ENCODE measurements at places on chromosomes 2 and 18.

DNA sequence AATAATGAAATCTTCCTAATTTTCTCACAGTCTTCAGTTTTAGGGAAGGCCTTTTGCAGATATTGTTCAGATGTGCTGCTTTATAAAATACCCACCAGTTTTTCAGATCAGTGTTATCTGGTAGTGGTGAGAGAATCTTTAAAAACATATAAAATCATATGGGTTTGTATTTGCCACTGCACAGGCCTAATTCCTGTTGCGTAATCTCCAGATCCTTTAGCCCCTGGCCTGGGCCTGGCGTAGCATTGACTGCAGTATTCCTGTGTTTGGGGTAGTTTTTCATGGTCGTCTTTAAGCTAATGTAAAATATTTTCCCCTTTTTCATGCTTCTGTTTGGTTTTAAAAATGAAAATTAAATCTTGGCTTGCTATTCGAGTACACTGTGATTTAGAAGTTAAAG, 43.2 kb downstream of the TSHZ1 start:
- no peak for DNase-seq

- DNase-seq, result no peak
Observed at GRCh38 chr2:241048949-241049343, 50.5 kb downstream of the SNED1 start.

- no peak for DNase-seq
Observed at GRCh38 chr18:47932190-47932589, 1.7 kb upstream of the SMAD2 start.

DNA sequence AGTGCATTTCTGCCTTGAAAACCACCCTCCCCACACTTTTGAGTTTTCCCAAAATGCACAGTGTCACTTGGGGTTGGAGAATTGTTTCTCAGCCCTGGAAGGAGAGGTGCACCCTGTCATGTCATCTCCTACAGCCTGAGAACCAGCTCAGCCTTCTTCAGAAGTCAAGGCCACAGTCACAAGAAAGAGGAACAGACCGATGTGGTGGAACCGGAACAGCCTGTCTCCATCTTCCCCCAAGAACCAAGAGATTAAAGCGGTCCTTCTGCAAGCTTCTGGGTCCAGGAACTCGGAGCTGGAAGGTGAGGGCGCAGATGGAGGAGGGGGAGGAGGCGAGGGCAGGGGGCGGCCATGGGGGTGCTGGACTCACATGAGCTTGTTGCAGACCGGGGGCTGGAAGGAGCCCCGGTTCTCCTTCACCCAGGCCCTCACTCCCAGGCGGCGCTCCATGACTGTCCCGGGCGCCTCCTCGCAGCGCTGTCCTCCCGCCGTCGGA, 248 bp downstream of the HAAO start:
- DNase-seq, result no peak

DNA sequence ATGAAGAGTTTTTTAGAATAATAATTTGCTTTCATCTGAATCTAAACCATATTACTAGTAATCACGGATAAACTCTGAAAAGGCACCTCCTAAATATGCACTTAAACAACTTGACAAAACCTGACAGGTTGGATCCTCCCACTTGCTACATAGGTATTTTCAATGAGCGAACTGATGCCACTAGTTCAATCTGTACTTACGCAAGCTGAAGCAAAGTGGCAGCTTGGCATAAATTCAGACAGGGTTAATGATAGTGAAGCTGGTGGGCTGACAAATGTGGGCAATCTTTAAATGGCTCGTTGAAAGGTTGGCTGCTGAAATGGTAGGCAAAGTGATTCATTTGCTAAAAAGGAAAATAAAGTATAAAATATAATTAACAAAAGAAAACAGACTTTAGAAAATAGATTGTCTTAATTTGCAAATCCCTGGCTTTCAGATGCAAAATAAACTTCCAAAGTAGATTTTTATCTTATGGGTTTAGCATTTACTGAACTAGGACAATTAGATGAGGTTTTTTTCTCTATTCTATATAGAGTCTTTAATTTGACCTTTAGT, 1713.5 kb upstream of the SLC39A10 start:
- no peak for DNase-seq

DNA sequence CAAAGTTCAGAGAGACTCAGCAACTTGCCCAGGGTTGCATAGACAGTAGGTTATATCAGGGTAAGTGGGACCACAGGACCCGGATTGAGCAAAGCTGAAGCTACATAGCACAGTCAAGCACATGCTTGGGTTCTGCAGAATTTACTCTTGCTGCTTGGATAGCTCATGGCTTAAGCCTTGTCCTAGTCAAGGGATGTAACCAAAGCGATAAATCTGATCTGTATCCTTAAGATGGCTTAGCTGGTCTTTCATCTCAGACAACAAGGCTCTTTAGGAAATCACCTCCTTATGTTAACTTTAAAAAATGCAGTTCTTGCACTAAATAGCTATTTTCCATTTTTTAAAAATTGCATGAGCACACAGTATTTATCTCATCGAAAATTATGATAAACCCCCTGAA, 158.5 kb downstream of the LPIN1 start:
- DNase-seq, result no peak

DNA sequence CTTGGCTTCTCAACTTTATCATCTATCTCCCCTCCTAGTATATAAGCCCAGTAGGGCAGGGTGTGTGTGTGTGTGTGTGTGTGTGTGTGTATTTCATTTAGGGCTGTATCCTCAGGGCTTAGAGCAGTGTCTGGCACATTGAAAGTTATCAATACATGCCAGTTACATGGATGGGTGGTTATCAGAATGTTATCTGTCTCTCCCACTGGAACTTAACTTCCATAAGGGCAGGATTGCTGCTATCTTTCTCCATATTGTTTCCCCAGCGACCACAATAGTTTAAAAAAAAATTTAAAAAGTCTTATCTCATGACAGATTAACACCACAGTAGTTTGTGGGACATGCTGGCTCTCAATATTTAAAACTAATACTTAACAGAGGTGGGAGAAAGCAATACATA, 488.9 kb downstream of the PLCL1 start:
- DNase-seq, result no peak

DNA sequence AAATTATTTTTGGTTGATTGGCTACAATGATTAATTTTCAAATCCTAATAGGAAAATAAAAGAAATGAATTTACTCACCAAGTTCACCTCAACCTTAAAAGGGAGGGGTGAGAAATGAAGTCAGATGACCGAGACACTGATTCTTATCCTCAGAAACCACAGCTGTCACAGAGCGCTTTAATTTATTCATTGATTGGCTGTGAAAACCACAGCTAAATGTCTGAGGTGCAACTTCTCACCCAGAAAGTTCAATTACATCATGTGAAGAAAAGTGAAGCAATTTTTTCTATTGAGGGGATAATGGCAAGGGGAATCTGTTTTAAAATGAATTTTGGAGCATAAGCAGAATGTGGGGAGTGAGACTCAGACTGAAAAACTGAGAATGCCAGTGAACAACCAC, 128.4 kb downstream of the RNF152 start:
- DNase-seq, result peak; percentile 8

GRCh38 chr2:196413821-196414274, 225.7 kb upstream of the CCDC150 start:
- DNase-seq, result no peak

DNA sequence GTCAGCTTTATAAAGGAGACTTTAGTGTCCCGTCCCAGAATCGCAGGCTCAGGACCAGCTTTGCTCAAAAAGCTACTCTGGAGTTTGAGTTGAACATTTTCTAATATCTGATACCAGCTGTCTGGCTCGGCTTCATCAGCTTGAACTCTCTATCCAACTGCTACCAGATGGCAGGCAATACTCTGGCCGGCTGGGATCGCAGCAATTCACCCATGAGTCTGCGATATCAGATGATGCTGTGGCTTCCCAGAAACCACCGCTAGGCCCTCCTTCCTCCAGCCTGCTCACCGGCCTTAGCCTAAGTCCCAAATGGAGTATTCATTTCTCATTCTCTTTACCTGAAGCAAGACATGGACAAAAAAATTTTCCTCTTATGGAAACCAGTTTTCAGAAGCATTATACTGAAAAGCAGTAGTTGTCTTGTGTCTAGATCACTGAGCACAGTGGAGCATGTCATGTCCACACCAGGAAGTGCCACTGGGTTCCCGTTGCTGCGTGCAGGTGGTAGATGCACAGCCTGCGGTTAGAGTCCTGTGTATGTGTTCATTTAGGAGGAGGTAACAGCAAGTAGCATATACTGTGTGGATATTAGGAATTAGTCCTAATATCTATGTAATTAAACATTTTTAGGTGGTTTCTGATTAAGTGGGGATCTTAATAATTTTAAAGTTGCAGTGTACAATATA, 162.0 kb upstream of the SOX11 start:
- no peak for DNase-seq

GRCh38 chr2:190996338-190996946, 17.5 kb downstream of the STAT1 start:
- DNase-seq, result no peak

GRCh38 chr2:220736778-220737177, 835.3 kb downstream of the EPHA4 start:
- DNase-seq, result no peak

GRCh38 chr18:78793313-78794070, 186.1 kb upstream of the SALL3 start:
- no peak for DNase-seq

GRCh38 chr2:187915810-187916209, 361.6 kb upstream of the TFPI start:
- DNase-seq, result no peak

DNA sequence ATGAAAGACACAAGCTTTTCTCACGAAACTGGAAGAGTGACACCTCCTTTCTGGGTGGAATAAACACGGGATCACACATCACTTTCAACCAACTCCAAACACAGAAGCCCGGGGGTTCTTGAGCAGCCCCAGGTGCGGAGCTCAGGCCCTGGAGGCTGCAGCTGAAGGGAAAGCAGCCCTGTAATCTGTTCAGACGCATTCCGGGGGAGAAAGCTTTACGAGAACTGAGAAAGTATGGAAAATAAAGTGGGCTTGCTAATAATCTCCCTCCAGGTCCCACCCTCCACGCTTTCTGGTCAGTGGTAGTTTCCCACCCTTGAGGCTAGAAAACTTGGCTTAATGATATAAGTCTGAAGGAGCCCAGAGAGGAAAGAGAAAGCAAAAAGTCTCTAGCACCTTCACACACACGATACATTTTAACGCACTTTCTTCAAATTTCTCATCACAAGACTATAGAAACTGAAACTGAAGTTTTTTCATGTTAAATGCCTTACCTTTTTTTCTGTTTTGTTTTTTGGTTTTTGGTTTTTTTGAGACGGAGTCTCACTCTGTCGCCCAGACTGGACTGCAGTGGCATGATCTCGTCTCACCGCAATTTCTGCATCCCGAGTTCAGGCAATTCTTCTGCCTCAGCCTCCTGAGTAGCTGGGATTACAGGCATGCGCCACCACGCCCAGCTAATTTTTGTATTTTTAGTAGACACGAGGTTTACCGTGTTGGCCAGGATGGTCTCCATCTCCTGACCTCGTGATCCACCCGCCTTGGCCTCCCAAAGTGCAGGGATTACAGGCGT, 141.3 kb downstream of the AFF3 start:
- DNase-seq, result no peak

- DNase-seq, result no peak
Observed at GRCh38 chr2:103139628-103140268, 377.9 kb downstream of the TMEM182 start.

DNA sequence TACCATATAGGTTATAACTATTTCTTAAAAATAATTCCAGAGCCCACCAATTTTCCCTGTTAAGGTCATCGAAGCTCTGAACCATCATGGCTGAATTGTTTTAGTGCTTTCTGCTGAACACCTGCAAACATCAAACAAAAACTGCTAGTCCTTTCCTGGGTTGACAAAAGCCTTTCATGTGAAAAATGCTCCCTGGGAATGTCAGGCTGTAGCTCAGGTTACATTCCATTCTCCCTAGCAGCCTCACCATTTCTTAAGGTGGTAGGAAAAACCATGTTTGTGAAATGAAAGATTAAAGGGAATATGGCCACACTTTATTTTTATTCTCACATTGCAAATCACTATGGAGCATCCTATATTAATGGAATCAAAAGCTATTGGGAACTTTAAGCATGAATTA, 5.7 kb downstream of the TCF4 start:
- no peak for DNase-seq

GRCh38 chr18:72261590-72261989, 282.6 kb downstream of the CBLN2 start:
- no peak for DNase-seq

DNA sequence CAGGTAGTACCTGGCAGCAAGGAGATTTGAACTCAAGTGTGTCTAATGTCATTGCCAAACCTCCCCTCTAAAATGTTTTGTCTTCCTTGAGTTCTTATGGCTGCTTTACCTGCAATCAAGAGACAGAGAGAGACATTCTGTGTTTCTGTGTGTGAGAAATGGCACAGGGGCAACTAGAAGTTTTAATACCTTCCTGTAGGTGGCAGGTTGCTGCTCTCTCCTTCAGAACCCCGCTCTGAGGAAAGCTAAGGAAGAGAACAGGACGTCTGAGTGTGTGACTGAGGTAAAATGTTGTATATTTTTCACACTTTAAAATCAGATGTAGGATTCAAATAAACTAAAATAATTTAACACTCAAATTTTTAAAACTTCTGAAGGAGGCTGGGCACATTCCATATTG, 19.2 kb downstream of the DTNA start:
- DNase-seq, result no peak

GRCh38 chr2:101234169-101234938, 18.3 kb upstream of the CNOT11 start:
- DNase-seq, result no peak

DNA sequence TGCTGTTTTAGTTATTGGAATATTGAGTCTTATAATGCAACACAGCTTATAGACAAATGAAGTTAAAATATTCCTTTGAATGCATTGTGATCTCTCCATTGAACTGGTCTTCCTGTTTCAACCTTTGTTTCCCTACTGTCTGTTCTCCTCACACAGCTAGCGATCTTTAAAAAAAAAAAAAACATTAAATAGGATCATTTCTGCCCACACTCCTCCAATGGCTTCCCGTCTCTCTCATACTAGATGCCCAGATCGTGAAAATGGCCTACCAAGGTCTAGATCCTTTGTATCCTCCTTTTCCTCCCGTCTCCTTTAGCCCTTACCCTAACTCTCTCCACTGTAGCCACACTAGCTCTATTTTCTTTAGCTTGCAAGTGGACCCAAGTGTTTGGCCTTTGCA, 2.4 kb downstream of the FAM171B start:
- no peak for DNase-seq

- DNase-seq, result no peak
Observed at GRCh38 chr2:174688079-174688478, 76.2 kb downstream of the CHRNA1 start.

GRCh38 chr2:159715451-159715850, 3.1 kb downstream of the MARCHF7 start:
- no peak for DNase-seq

DNA sequence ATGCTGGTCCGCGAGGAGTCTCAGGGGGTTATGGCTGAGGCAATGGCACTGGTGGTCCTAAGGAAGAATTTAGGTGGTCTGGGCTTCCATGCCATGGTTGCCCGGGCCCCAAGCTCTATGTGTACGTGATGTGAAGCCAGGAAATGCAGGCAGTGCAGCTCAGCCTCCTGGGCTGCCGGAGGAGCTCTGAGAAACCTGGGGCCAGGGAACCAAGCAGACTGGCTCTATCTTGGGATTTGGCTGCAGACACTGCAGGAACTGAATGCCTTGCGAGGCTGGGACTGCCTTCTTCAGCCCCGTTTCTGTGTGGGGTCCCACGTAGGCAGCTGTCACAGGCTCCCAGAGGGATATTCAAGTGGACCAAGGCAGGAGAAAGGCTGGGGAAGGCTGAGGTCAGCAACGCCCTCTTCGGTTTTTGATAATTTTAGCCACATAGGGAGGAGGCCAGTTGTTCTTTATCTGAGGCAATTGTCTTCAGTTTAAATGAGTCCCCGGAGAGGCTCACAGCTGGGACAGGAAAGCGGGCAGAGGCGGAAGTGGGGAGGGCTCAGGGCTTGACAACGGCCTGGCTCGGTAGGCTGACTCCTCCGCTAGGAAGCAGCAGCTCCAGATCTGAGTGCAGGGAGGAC, 77.7 kb downstream of the RHOB start:
- DNase-seq, result no peak

Data from fibroblast of skin of left quadriceps (primary cell).